ENCODE measurements at places on chromosomes 11 and 22.

DNA sequence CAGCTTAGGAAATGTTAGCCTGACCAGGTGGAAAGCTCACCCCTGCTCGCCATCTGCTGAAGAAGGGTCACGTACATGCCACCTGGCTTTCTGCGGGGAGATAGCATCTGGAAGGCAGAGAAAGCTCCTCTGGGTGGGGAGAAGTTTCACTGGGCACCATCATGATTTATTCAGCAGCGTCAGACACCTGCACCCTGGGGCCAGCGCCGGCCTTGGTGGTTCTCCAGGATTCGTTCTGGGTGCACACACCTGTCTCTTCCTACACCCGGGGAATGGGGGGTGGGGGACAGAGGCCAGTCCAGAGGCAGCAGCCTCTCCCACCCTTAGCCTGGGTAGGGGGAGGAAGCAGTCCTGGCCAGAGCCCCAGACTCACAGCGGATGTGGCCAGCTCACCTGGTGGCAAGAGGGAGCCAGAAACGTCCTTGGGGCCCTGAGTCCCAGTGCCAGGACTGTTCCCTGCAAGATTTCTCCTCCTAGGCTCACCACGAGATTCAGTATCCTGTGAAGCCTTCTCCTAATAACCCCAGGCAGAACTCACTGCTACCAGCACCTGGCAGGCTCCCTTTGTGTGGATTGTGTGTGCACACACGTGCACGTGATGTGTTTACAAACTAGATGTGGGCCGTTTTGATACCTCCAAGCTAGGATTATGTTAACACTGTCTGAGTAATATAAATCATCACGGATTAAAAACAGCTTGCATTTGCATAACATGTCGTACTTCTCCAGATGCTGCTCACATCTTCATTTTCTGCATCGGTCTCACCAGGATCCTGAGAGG lies 17.3 kb upstream of the RASD2 start:
- no peak for DNase-seq

DNA sequence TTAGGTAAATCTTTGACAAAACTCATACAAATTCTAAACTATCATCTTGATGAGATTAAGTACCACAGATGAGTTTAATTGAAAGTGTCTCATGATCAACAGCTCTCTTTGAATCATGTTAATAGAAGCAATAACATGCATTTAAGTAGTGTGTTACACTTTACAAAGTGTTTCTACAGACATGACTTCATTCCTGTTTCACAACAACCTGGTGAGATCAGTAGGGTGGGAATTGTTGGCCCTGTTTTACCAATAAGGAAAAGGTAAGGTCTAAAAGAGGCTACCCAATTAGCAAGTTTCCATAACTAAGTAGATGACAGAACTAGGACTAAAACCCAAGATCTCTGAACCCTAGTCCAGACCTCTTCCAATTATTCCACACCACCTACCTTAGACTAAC lies 12.7 kb upstream of the PRSS23 start:
- DNase-seq, result no peak

- DNase-seq, result peak; percentile 82
Measured at GRCh38 chr11:70481625-70482528, 83.5 kb downstream of the CTTN start.

- peak; percentile 11 for DNase-seq
Measured at GRCh38 chr11:106159836-106160235, 82.4 kb downstream of the AASDHPPT start.

- no peak for DNase-seq
Measured at GRCh38 chr22:42270176-42270509, 310 bp downstream of the TCF20 start.

GRCh38 chr11:46521961-46522681 lies 71.7 kb downstream of the AMBRA1 start:
- DNase-seq, result no peak

- DNase-seq, result peak; percentile 36
Measured at GRCh38 chr11:3341298-3341697, 37.6 kb downstream of the ZNF195 start.

Measured in AG20443 (cell line).